ENCODE measurements at places on chromosomes 5 and 9. TPM values are rescaled to one million over a fixed set of nuclear protein-coding genes. Genes with fewer than 3 reads are reported as not detected.
A peak's percentile ranks its signal among the peaks of the same experiment; 100 is the strongest.

- DNase-seq = no peak
- no peak overlapping the region for H3K4me3 ChIP-seq
- H3K4me1 ChIP-seq = no peaks in the 10 kb centered on the region
- no peaks in the 10 kb centered on the region for H3K27me3 ChIP-seq
These were observed 15.4 kb downstream of the NDUFS4 start for GRCh38 chr5:53575831-53576230.

Gene LCN15
- not detected for polyA plus RNA-seq

GRCh38 chr5:3226196-3226920, 369.3 kb upstream of the IRX1 start:
- no peaks in the 10 kb centered on the region for H3K36me3 ChIP-seq
- no peak for DNase-seq

DNA sequence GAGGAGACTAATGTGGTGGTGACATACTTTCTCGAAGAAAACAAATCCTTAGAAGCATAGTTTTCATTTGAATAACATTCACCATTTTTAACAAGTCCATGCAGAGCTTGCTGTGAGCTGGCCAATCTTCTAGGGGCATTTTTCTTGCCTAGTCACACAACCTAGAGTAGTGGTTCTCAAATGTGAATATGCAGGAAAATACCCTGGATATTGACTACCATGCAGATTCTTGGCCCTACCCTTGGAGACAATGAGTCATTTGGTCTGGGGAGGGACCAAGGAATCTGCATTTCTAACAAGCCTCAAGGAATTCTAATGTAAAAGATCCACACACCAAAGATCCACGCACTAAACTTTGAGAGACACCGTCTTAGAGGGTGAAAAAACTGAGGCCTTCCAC, 23.5 kb downstream of the GDNF start:
- DNase-seq = no peak
- no peak overlapping the region for H3K27ac ChIP-seq
- no peak overlapping the region for H3K4me3 ChIP-seq
- H3K27me3 ChIP-seq = no peaks in the 10 kb centered on the region

- no peaks in the 10 kb centered on the region for H3K4me1 ChIP-seq
- no peaks in the 10 kb centered on the region for H3K27me3 ChIP-seq
- DNase-seq = no peak
- no peaks in the 10 kb centered on the region for H3K36me3 ChIP-seq
- no peak overlapping the region for H3K4me3 ChIP-seq
These were observed 93.4 kb downstream of the PIP5K1B start for GRCh38 chr9:68798423-68798822.

Gene NSG2
- polyA plus RNA-seq = 0.09 TPM

GRCh38 chr5:150303070-150303615, 438 bp upstream of the ARSI start:
- no peak overlapping the region for H3K4me3 ChIP-seq
- no peak for DNase-seq
- no peaks in the 10 kb centered on the region for H3K27me3 ChIP-seq
- no peak overlapping the region for H3K27ac ChIP-seq
- H3K36me3 ChIP-seq = no peaks in the 10 kb centered on the region
- H3K4me1 ChIP-seq = peaks cover 33% of the 10 kb centered on the region

DNA sequence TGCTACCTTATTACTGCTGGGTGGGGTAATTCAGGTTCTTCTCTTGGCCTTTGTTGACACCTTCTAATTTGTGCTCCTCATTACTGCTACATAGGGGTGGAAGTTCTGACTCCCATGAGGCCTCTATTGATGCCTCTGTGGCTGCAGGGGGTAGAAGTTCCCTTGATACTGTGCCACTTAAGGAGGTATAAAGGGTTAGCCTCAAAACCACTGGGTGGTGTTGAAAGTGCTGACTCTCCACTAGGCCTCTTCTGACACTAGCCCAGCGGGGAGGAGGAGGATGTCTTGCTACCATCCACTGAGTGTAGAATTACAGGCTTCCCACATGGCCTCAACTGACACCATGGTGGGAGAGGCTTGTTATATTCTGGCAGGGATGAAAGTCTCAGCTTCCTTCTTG, 36.7 kb upstream of the CCDC112 start:
- no peaks in the 10 kb centered on the region for H3K36me3 ChIP-seq
- no peak for DNase-seq
- H3K4me3 ChIP-seq = no peak overlapping the region

Gene FCN1
- not detected for polyA plus RNA-seq

GRCh38 chr5:155019601-155020226, 6.2 kb downstream of the KIF4B start:
- no peak overlapping the region for H3K27ac ChIP-seq
- no peaks in the 10 kb centered on the region for H3K36me3 ChIP-seq
- no peaks in the 10 kb centered on the region for H3K27me3 ChIP-seq

GRCh38 chr9:112914524-112914923, 23.8 kb upstream of the SLC46A2 start:
- H3K27me3 ChIP-seq = no peaks in the 10 kb centered on the region
- DNase-seq = no peak
- H3K27ac ChIP-seq = no peak overlapping the region

- no peak for DNase-seq
- H3K36me3 ChIP-seq = no peaks in the 10 kb centered on the region
- no peaks in the 10 kb centered on the region for H3K4me1 ChIP-seq
- no peak overlapping the region for H3K4me3 ChIP-seq
- no peak overlapping the region for H3K27ac ChIP-seq
- peaks cover 5% of the 10 kb centered on the region for H3K27me3 ChIP-seq
These were observed 142.8 kb downstream of the TMEM38B start for GRCh38 chr9:105836936-105837660.

DNA sequence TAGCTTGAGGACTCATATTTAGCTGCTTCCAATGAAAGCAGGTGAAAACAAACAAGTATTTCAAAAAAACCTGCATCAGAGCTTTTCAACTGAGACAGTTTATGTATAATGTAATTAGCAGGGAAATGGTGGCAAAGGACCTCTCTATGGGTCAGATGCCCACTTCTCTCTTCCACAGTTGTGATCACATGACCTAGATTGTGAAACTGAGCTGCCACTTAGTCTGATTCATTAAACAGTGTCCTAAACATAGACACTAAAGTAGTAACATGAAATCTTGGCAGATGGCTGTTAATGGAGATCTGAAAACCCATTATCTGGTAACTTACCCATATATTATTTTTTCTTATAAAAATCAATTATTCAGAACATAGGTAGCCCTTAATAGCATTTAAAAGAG, 663.6 kb upstream of the RIOK2 start:
- no peak for DNase-seq
- H3K36me3 ChIP-seq = no peaks in the 10 kb centered on the region
- H3K4me1 ChIP-seq = no peaks in the 10 kb centered on the region
- H3K27me3 ChIP-seq = no peaks in the 10 kb centered on the region

DNA sequence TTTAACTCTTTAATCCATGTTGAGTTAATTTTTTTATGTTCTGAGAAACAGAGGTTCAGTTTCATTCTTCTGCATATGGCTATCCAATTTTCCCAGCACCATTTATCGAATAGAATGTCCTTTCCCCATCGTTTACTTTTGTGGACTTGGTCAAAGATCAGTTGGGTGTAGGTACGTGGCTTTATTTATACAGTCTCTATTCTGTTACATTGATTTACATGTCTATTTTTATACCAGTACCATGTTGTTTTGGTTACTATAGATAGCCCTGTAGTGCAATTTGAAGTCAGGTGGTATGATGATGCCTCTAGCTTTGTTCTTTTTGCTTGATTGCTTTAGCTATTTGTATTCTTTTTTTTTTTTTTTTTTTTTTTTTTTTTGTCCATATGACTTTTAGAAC, 462.0 kb downstream of the HTR1A start:
- no peak overlapping the region for H3K27ac ChIP-seq
- DNase-seq = no peak
- H3K4me1 ChIP-seq = no peaks in the 10 kb centered on the region
- H3K4me3 ChIP-seq = no peak overlapping the region
- H3K27me3 ChIP-seq = no peaks in the 10 kb centered on the region

- no peak within 1 kb of the TSS for H3K27ac ChIP-seq
- no peaks in the 10 kb centered on the region for H3K36me3 ChIP-seq
- H3K4me3 ChIP-seq = no peak within 1 kb of the TSS
These were observed at the start of gene BTNL3 for GRCh38 chr5:180988592-180988991. TSS of gene BTNL3 (plus strand) at chr5:180988846. CDS start at chr5:180989029, 183 bp downstream.

Gene SHISAL2B
- polyA plus RNA-seq = not detected

Gene NUTM2G
- not detected for polyA plus RNA-seq

DNA sequence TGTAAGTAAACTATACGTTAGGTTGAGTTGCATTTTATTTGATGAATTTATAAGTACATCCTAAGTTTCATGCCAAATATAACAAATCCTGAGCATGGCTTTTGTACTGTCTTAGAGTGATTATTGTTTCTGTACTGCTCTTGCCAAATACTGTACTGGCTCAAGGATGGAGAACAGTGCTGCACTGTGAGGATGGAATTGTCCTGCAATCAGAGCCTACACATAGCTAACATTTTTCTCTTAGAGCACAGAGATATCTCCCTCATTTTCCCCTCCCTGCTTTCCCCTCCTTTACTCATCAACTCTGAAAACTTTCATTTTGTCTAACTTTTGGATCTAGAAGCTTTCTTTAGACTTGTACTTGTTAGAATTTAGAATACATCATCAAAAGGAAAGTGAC, 28.3 kb downstream of the LRRC70 start:
- no peak overlapping the region for H3K27ac ChIP-seq
- peaks cover 2% of the 10 kb centered on the region for H3K36me3 ChIP-seq
- no peak for DNase-seq
- no peaks in the 10 kb centered on the region for H3K4me1 ChIP-seq
- H3K27me3 ChIP-seq = no peaks in the 10 kb centered on the region
- no peak overlapping the region for H3K4me3 ChIP-seq

GRCh38 chr5:32276173-32276853, 36.4 kb downstream of the MTMR12 start:
- DNase-seq = no peak
- peak overlapping the region; percentile 33 for H3K27ac ChIP-seq
- no peaks in the 10 kb centered on the region for H3K27me3 ChIP-seq
- H3K36me3 ChIP-seq = peaks cover 12% of the 10 kb centered on the region
- no peak overlapping the region for H3K4me3 ChIP-seq
- H3K4me1 ChIP-seq = peaks cover 6% of the 10 kb centered on the region

Gene SPATA9
- polyA plus RNA-seq = not detected

DNA sequence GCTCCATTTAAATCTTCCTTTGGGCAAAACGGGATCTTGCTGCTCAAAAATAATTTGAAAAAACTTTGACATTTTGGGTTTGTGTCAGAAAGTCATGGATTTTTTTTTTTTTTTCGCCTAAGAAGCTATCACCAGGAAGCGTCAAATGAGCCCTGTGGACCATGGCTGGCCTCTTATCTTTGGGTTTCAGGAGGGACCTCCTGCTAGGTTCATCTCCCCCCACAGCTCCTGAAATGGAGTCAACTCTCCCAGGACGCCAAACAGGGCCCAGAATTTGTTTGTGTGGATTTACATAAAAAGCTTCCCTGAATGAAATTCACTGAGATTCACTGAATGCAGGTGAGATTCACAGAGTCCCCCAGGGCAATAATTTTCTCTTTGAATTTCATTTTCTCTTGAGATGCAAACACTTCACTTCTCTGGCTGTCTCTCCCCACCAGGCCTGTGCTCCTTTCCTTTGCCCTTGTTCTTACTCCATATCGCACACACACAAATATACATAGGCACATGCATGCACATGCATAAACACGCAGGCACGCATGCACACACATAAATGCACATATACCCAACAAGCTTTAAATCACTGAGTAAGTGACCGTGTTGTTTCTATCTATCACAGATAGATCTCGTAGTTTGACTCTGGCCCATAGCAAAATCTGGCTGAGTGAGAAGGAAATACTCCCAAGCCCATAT, 55.3 kb upstream of the GALNT10 start:
- DNase-seq = no peak
- H3K4me3 ChIP-seq = no peak overlapping the region
- no peaks in the 10 kb centered on the region for H3K36me3 ChIP-seq
- H3K4me1 ChIP-seq = no peaks in the 10 kb centered on the region

All from keratinocyte (primary cell).